ENCODE measurements at places on chromosomes 7 and 10. TPM values are rescaled to one million over a fixed set of nuclear protein-coding genes. Genes with fewer than 3 reads are reported as not detected.

Gene DPP6
- total RNA-seq, result not detected

DNA sequence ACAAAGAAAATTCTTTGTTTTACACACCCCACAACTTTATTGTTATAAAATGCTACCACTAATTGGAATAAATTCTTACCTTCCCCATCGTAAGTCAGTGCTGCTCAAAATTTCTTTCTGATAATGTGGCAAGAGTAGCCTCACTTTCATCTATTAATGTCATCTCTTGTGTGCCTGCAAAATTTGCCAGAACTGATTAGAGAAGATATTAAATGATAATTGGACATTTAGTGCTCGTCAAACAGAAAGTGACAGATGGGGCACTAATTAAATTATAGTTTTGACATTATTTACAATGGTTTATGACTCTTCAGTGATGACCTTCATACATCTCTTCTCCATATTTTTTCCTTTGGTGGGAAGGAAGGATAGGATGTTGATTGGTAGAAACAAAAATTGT lies 690.9 kb downstream of the NXPH1 start:
- DNase-seq, result no peak

- DNase-seq, result no peak
Observed at GRCh38 chr10:804787-805619, 115.5 kb upstream of the DIP2C start.

GRCh38 chr7:99123571-99124033 lies 20.3 kb downstream of the SMURF1 start:
- DNase-seq, result no peak

DNA sequence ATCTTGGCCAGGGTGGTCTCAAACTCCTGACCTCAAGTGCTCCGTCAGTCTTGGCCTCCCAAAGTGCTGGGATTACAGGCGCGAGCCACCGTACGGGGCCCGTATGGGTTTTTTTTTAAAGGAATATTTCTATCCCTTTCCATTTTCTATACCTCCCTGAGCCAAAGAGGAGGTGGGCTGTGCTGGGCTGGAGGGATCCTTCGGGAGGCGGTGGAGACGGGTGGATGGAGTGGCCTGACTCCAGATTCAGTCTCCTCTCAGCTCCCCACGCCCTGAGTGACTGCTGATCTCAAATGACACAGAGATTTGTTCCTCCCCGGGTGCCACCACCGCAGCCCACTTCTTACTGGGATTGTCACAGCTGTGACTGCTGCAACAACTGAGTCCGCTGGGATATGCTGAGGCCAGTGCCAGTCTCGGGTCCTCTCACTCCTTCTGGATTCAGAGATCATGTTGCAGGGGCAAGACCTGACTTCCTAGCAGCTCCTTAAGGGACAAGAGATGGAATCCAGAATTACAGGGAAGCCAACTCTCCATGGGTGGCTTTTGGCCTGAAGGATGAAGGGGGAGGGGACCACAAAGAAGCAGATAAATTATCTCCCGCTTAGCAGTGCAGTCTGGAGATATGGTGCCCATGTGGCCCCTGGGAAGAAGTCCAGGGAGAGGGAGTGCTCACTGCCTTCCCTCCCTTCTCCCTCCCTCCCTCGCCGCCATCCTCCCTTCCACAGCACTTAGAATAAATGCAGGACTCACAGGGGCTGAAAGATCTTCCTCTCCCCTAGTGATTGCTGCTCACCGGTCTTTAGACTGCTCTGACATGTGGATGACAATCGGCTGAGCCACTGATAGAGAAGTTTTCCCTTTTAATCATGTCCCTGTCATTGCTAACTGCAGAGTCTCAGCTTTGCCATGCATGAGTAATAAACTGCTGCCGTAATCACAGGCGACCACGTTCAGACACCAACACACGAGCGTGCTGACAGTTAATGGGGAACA lies 14.3 kb downstream of the GALNT17 start:
- DNase-seq, result no peak

- DNase-seq, result peak; percentile 9
Observed at GRCh38 chr10:124532106-124532641, 70.6 kb downstream of the LHPP start.

All from NCI-H460 (cell line).